ENCODE measurements at places on chromosomes 7 and 10.
A peak's percentile ranks its signal among the peaks of the same experiment; 100 is the strongest.

DNA sequence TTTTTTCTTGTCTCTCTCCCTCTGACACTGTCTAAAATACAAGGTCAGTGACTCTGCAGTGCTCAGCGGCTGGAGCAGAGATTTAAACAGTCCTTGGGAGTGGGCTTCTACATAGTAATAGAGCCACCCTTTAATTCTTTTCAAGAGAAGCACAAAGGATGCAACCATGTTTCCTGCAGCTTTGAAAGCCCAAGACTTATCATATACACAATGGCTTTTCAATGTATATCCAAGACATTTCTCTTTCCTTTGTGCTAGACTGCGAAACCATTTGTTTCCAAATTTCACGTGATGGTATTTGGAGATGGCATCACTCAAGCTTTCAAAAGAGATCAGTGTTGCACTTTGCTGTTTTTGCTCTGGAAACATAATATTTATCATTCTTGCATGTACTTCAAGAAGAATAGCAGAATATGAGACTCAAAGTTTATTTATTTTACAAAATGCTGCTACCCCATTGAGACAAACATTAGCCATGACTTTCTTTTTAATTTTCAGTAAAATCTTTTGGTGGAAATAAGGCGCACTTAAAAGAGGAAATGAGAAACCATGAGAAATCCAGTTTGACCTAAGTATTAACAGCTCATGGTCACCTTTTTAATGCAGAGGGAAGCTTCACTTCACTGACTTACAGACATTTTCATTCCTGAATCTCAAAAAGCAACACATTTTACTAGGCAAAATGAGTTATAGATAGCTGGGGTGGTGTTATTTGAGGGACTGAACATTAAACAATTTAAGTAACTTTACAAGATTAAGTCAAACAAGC lies 76.6 kb downstream of the SEMA3C start:
- no peak for DNase-seq

DNA sequence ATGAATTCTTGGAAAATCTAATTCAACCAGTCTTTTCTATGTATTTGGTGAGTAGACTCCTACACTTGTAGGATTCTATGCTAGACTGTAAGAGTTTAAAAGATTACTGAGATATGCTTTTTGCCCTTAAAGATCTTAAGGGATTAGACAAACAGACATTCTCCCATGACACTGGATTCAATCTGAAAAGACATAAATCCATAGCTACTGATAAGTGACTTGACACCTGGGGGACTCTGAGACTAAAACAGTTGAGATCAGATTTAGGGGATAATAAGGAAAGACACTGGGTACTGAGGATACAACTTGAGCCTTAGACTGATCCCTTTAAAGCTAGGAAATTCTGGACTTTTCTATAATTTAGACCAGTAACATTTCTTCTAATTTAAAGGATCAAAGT lies 1233.4 kb downstream of the XPNPEP1 start:
- no peak for DNase-seq

GRCh38 chr7:100632951-100633717 lies 8.2 kb downstream of the TFR2 start:
- peak; percentile 51 for DNase-seq

DNA sequence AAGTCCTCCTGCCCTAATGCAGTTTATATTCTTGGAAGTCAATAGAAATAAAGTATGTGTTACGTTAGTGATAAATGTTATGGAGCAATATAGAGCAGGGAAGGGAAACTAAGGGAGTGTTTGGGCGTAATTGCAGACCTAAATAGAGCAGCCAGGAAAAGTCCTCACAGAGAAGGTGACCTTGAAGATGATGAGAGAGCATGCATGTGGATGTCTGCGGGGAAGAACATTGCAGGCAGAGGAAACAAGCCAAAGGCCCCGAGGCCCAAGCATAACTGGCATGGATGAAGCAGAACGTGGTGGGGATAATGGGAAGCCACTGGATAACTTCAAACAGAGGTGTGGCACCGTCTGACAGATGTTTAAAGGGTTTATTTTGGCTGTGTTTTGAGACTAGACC lies 12.5 kb downstream of the ADD3 start:
- no peak for DNase-seq

- DNase-seq, result no peak
Measured at GRCh38 chr7:98049034-98049433, 57.6 kb upstream of the LMTK2 start.

GRCh38 chr10:132104471-132105301 lies 38.9 kb downstream of the JAKMIP3 start:
- DNase-seq, result no peak

DNA sequence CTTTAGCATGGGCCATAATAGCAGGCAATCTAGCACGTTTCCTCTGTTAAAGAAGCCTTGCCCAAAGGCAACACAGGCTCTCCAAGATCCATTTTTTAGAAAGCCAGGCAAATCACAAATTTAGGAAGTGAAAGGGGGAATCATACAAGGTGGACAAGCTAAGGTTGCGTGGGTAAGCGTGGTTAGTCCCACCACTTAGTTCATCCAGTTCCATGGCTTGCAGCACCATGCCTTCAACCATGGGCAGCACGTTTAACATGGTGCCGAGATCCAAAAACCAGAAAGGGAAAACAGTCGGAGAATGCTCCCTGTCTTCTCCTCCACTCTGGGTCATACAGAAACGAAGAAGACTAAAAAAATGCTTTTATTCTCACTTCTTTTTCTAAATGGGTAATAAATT lies 234.4 kb upstream of the IMMP2L start:
- DNase-seq, result no peak

DNA sequence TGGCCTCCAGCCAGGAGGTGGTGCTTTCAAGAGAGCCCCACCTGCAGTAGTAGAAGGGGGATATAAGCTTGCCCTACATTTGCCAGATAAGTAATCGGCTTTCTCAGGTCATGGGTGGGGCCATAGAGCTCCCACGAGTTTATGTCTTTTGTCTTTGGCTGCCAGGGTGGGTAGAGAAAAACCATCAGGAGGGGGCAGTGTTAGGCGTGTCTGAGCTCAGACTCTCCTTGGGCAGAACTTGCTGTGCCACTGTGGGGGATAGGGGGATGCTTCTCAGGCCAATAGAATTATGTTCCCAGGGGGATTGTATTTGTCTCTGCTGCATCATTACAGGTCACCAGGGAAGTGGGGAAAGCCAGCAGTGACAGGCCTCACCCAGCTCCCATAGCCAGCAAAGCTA lies 12.3 kb upstream of the MRPS33 start:
- no peak for DNase-seq

DNA sequence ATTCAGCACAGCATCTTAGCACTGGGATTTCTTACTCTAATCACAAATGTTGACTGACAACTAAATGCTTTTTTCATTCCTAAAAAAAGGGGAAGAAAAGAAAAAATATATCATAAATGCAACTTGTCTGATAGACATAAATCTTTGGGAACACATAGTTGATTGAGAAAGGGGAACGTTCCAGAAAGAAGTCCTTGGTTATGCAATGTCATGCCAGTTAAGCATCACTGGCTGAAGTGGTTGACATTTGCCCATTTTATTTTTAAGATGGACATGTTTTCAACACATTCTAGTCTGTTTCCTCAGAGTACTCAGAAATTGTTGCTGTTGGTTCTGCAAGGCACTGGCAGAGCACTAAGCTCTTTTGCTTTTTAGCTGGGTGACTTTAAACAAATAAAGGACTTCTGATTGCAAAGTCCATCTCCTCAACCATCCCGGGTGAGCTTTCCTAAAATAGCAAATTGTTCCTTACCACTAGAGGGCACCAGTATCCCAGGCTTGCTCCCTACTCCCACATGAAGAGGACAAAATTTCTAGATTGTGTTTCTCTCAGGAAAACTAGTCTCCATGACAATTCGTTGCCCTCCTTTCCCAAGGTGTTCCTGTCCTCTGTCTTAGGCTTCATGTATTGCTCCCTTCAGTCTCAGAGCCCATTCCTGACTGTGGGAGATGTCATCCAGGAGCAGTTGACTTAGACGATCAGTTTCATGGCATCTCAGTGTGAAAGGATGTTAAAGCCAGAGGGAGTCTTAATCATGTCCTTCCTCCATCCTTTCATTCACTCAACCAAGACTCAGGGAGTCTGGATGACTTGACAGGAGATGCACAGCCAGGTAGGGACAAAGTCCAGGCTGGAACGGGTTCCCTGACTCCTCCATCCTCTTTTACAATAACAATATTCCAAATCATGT lies 23.9 kb downstream of the OPALIN start:
- DNase-seq, result no peak
